ENCODE measurements at places on chromosomes 1 and 21.

DNA sequence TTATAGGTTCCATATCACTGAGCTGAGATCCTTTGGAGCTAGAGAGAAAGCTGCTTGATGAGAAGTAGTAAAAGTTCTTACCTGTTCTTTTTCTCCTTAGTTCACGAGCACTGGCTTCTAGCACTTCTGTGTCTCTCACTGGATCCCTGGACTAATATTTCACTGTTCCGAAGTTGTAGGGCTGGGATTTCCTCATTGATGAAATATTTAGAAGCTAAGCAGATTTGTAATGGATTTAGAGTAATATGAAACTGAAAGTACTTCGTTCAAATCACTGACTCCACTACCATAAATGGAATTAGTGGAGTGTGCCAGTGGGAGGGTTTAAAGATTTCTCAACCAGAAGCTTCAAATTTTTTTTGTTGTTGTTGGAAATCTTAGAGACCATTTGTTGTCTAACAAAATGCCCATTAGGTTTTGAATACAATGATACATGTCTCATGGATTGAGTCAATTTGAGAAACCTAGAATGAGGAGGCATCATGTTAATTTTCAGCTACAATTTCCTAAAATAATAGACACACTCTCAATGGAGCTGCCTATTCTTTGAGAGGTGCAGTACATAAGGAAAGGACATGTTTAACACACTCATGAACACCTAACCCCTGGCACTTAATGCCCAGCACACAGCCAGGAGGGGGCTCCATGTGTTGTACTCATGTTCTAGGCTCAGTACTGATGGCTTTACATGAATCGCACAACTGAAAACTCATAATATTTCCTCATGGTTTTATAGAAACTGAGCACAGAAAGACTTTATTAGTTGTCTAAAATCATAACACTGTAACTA lies at the start of gene GBP1:
Gene GBP1, minus strand, starts transcription at position 130 of the 790 bp plus-strand sequence. CDS start 1,974 bp downstream, outside the sequence.
- DNase-seq, result peak; percentile 72

DNA sequence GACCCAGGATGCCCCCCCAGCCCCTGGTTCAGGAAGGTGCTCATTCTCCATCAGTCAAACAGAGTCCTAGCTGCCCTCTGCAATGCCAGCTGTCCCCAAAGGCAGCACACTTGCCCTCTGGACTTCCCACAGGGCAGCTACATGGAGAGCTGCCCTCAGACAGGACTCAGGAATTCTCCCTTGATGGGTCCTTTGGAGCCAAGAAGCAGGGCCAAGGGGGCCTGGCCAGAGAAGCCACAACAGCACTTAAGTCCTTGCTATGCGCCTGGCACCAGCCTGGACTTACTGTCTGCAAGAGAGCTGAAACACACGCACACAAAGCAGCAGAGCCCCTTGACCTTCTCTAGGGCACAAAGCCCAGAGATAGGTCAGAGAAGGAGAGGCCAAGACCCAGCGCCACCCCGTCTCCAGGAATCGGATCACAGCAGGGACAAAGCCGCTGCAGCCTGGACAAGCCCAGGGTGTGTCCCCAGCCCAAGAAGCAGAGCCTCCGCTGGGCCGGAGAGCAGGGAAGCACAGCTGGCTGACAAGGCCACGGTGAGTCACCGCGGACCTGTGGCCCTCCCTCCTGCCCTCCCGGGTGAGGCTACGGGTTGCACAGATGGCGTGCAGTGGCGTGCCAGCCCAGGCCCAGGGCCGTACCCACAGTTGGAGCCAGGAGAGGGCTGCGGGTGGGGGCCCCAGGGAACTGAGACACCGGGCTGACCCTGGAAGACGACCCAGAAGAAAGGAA lies 1.7 kb downstream of the WNT9A start:
- no peak for DNase-seq

GRCh38 chr1:226002667-226003501 lies 3.7 kb upstream of the SDE2 start:
- peak; percentile 91 for DNase-seq

DNA sequence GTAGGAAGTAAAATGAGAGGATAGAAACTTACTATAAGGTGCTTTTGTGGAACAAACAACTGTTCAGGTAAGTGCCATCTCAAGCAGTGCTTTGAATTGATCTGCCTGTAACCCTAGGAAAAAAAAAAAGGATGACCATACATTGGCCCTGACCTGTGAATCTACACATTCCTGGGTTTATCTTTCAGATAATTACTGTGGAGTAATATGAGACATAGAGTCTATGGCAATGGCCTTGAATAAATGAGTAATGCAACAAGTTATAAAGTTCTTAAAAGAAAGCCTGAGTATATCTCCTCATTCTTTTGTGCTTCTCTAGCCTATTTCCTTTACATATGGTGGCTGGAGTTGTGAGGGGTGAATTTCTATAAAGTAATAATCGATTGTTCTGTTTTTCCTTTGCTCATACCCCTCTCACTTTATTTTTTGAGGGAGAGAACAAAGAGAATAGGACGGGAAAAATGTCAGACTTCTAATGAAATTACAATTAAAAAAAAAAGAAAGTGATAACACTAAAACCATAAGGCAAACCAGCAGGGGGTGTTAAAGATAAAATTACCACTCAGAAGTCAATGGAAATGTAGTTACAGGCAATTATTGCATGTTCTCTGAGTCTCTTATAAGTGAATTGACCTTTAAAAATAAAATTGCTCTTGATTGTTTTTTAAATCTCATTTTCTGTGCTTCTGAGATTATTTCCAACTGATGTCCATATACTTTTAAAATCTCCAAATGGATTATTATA lies 12.4 kb upstream of the ATP1A1 start:
- peak; percentile 52 for DNase-seq

DNA sequence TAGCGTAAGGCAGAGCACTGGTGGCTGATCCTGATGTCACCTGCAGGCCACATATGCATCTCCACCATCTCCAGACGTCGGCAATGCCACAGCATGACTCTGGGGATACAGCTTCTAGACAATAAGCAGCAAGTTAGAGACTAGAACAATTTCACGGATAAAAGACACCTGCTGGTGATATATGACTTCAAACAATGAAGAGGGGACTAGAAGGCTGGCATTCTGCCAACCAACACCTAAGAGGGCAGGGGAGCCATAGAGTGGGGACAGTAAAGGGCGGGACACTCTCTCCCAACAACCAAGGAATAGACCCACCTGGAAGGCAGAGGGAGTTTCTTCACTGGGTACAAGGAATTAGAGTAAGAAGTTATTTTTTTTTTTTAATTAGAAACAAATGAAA lies 126.7 kb downstream of the SIM2 start:
- DNase-seq, result no peak

GRCh38 chr1:208526613-208527125 lies 282.5 kb upstream of the PLXNA2 start:
- DNase-seq, result no peak

DNA sequence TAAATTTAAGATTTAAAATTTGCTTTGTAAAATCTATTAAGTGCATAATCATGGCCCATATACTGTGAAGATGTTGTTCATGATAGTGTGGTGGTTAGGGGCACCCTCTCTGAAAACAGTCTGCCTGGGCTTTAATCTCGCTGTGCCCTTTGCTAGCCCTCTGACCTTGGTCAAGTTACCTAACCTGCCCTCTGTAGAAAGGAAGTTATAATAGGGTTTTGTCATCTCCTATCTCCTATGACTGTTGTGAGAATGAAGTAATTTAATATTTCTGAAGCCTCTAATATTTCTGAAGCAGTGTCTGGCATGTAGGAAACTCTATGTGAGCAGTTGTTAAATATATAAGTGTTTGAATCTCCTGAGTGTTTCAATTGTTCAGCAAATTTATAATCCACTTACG lies 116.6 kb upstream of the IVNS1ABP start:
- peak; percentile 25 for DNase-seq

DNA sequence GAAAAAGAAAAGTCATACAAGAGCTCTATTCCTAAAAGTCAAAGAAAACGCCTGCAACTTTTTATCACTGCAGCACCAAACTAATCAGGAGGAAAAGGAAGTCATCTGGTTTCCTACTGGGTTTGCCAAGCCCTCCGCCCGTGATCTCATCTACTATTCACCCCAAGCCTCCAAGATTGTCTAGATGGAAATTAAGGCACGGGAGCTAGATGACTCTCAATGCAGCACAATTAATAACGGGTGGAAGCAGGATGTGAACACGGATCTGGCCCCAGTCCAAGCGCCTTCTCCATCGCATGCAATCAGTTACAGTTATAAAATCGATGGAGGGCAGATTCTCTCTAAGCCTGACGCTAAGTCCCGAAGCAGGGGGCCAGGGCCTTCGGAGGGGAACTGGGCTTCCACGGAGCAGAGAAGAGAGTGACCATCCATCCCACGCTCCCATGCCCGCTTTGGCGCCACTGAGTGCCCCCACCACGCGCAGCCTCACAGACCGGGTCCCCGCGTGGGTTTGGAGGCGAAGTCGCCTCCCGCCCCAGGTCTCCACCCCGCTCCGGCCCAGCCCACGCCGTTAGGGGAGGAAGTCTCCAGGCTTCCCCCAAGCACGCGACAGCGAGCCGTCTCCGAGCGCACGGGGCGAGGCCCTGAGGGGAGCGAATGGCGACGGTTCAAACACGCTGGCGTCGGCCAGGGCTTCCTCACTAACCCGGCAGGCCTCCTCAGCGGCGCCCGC lies 1.8 kb downstream of the HSF2BP start:
- peak; percentile 29 for DNase-seq

DNA sequence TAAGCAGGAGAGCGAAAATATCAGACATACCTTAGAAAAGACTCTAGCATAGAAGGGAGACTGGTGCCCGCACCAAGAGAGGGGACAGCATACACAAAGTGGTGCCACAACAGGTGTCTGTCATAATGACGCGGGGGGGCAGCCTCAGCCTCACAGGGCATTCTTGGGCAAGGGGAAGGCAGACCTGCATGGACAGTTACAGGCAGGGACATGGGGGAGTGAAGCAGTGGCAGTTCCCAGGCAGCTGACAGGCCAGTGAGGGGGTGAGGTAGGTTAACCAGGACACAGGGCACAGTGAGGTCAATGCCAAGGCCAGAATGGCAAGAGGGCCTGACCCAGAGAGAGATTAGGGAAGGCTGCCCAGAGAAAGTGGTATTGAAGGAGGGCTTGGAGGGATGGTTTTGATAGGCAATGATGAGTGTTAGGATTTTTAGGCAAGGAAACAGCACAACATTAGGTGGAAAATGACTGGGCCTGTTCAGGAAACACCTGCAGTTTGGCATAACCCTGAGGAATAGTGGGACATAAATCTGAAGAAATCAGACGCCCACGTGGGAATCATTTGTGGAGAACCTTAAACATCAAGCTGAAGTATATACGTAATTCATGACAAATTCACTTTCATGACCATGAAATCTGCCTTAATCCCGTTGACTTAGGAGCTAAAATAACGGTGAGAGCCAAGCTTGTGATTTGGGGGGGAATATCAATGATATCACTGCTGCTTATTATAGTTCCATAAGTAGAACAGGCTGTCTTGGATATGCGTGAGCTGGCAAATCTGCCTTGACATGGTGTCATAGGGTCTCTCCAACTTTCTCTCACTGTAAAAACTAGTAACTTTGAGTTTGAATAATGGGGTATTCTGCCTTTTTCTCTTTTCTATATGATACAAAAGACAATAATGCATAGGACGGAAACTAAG lies 8.9 kb downstream of the PTPN14 start:
- no peak for DNase-seq

DNA sequence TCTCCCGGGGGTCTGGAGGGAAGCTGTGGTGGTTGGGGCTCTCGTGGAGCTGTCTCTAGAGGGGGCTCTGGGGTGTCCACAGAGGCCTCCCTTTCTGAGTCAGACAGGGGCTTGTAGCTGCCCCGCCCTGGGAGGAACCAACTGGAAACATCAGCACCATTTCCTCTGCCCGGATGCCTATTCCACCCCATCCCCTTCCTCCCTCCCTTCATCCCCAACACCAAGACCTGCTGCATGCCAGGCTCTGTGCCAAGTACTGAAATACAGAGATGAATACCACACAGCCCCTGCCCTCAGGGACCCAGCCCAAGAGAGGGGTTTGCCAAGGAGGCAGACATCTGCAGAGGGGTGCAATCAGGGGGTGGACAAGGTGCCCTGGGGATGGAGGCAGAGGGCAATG lies 125.6 kb upstream of the ADAR start:
- no peak for DNase-seq

DNA sequence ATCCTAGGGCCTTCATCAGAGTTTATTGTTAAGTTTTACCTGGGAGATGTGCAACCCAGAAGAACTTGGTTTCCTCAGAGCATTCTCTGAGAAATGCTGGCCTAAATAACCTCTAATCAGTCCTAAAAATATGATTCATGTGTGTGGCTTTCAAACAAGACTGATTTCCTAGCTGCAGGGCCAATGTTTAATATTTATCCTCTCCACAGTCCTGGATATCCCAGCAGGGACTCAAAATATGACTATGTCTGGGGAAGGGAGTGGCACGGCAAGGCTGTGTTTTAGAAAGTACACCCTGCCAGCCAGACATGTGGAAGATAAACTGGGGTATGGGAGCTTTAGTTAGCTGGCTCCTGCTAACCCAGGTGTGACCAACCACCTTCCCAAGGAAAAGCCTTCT lies 26.3 kb downstream of the PLPP3 start:
- DNase-seq, result no peak

DNA sequence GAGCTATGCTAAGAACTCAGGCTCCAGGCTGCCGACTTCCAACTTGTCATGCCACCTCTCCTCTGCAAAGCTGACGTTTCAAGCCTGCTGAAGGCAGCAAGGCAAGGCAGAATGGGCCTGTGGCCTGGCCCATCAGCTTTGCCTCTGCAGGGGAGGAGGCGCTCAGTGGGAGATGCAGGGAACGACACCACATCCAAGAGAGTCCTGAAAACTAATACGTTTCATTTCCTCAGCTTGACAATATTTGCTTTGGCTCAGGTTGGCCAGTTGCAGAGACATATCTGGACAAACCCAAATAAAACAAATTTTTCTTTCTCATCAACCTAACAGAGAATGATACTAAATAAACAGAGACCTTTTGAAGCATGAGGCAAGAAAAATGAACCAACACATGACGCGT lies 35.3 kb downstream of the BEND5 start:
- DNase-seq, result no peak

DNA sequence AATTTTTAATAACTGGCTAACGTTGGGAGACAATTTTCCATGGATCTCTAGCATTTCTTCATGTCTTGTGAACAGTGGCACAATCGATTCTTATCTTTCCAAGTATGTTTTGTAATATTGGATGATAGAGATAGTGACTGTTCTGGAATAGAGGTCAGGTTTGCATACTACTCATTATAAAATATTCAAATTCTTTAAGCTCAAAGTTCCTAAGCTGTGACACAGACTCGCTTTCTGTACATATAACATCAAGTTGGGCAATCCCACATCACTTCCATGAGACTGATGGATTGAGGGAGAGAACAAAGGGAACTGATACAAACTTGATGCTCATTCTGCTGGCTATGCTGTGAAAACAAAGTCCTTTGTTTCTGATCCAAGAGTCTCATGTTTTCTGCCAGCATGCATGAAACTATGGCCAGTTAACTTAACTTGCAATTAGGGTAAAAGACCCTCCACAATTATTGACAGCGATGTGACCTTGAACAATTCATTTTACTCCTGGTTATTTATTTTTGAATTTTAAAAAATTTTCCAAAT lies 392.4 kb downstream of the TTLL7 start:
- no peak for DNase-seq
